ENCODE measurements at places on chromosomes 2 and 18. TPM values are rescaled to one million over a fixed set of nuclear protein-coding genes. Genes with fewer than 3 reads are reported as not detected.

GRCh38 chr2:233414273-233414654 is 60.0 kb downstream of the DGKD start:
- DNase-seq, result no peak

DNA sequence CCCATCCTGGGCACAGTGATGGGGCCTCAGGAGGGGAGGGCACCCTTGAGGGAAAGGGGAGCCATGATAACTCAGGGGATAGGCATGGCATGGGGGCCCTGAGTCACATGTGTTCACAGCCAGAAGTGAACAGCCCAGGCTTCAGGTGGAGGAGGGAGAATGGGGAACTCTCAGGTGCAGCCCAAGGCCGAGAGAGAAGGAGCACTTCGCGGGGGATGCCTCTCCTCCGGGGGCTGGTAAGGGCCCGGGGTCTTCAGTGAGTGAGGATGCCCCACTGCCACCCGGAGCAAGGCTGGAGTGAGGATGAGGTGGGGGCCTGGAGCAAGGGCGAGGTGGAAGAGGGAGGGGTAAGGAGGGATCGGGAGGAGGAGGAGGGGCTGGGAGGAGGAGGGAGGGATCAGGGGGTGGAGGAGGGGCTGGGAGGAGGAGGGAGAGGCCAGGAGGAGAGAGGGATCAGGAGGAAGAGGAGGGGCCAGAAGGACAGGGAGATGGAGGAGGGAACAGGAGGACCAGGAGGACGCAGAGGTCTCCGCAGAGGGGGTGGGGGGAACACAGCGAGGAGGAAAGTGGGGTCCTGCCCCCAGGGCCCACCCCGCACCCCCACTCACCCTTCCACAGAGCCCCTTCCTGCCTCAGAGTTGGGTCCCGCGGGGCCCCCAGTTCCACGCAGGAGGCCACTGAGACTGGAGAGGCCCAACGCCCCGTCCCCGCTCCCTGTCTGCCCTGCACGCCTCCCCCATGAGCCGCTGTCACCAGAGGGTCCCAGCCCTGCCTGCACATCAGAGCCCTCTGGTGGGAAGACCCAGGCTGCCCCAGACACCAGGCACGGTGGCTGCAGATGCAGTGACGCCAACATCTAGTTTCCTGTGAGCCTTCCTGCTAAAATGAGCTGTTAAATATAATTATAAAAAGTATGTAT is 42.8 kb downstream of the RAMP1 start:
- DNase-seq, result no peak

DNA sequence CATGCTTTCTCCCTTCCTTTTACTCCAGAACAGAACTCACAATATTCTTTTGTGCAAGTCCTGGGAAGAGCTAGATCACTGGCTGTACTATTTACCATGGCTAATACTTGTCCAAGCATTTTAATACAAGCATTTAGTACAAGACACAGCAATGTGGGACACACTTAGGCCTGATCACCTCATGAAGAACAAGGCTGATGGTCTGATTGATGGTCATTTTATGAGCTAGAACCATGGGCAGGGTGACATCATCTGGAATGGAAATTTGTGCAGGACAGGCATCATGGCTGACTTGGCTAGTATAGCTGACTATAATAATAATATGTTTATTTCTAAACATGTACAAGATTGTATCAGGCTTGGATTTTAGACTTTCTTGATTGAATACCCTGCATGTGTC is 374.2 kb upstream of the HNMT start:
- DNase-seq, result no peak

DNA sequence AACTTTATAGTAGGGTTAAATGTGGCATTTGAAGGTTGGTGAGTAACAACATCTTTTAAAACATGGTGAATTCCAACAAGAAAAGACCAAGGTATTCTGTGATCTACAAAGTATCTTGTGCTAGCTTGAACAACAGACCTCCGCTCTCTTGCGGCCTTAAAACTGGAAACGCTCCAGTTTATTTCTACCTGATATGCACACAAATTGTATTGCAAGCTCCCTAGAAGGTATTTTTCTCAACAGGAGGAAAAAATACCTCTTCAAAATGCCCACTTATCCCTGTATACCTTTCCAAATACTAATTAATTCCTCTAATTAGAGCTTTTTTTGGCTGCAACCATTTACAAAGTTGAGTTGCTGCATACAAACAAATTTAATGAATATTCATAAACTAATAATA is 69.5 kb downstream of the KCNH7 start:
- no peak for DNase-seq

- DNase-seq, result no peak
Observed at GRCh38 chr2:197205585-197206215, 104.9 kb downstream of the ANKRD44 start.

DNA sequence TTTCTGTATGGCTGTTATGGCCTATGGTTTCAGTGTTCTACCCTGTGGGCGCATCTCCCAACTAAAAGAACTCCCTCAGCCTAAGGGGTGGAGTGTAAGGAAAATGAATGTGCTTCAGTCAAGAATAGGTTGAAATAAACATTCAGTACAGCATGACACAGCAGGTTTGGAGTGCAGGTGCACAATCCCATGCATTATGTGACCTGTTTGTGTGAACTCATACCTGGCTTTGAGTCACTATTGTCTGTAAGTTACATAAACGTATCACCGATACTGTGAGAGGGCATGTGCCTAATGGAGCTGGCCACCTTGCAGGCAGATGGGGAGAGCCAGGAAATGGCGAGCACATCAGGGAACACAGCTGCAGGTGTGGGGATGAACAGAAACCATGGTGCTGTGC is 216.0 kb downstream of the DSEL start:
- DNase-seq, result no peak

DNA sequence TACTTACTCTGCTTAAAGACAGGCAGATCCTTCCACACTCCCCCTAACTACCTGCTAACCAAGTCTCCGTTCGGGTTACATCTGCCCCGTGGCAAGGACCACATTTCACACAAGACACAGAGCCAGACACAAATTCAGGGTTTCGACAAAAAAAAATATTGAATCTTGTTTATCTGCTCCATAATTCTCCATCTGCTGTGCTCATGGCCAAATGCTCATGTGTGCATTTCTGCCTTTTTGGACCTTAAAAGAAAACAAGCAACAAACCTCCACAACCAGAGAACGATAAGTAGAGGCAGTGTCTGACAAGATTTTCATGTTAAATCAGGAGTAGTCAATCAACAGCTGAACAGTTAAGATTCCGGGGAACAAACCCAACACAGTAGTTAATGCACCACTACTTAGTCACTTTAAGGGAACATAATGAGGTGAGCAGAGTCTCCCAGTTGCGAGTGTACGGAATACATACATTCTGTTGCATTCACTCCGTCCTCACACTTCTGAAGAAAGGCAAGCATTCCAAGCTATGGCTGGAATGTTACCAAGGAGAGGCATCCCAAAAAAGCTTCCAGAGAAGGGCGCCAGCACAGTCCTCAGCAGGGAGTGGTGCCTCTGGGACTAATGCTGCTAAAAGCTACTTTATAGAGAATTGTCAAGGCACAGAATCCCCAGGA is 121.0 kb downstream of the ANKRD44 start:
- DNase-seq, result no peak

DNA sequence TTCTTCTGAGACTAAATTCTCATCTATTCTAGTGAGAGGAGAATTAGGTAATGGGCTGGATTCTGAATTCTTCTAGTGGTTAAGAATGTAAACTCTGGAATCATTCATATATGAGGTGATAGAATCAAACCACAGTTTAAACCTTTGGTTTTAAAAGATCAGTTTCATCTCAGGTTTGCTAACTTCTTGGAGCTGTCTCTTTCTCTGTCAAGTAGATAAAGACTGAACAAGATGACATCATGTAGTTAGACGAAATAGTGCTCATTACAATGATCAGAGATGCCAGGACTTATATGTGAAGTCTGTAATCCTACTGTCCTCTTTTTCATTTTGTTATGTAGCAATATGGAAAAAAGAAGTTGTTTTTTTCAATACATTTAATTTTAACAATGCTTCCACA is 4.9 kb downstream of the CEBPZOS start:
- no peak for DNase-seq

- no peak for DNase-seq
Observed at GRCh38 chr2:241820625-241821384, 11.8 kb downstream of the NEU4 start.

DNA sequence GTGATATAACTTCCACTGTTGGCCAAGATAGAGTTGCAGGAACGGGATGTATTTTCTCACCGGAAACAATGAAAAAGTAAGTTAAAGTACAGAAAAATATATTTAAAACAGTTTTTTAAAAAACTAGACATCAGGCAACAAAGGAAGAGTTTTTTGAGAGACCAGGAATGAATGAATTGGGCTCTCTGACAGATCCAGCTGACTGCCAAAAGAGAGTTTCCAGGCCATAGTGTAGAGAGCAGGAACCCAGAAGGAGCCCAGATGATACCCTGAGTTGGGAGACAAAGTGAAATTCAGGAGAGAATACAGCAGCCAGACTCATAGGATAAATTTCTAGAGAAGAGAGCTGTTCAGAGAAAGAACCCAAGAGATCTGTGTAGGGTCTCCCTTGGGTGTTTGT is 362.6 kb upstream of the SMIM21 start:
- no peak for DNase-seq

GRCh38 chr2:205850611-205851010 is 168.3 kb downstream of the NRP2 start:
- no peak for DNase-seq

DNA sequence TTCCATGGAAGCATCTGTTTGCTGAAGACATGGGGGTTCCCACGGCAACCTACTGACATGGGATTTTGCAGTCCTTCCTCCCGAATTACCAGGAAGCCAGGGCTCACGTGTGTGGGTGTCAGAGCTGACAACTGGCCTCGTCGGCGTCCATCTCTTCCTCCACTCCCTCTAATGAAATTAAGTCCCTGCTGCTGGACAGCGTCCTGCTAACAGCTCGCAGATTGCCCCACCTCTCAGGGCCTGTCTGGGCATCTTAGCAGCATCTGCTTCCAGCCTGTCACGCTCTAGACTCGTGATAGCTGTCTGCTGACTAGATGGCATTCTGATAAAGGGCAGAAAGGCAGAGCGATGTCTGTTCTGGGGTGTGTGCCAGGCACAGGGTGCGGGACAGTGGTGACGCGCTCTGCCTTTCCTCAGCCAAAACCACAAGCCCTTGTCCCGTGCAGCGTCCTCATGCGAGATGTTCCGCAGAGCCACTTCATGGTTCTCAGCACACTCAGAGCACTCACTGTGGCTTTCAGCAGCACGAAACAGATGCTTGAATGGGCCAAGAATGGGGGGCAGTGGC is 161.1 kb downstream of the ARL4C start:
- peak; percentile 36 for DNase-seq

- no peak for DNase-seq
Observed at GRCh38 chr2:42835577-42836371, 43.4 kb upstream of the HAAO start.

DNA sequence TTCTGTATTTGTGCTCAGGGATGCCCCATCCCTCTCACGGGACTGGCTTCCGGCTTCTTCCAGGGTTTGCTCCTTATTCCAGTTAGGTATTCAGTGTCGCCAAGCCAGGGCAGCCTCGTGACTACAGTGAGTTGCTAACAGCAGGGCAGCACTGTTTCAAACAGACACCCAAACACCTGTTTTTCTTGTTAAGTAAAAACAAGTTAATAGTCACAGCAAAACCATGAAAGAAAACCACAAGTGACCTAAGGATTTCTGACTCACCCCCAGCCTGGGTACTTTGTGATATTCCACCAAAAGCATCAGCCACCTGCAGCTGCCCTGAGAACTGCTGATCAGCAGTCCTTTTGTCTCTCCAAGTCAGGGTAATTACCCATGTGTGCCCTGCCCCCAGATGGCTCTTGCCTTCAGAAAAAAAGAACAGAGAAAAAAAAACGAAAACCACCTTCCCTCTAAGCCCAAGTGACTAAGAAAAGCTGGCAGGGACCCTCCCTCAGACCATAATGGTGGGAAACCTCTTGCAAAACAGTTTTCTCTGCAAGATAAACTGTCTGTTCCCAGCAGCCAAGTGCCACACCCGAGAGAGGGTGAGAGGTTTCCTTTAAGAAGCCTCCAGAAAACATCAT is 178.2 kb downstream of the ANAPC1 start:
- no peak for DNase-seq

DNA sequence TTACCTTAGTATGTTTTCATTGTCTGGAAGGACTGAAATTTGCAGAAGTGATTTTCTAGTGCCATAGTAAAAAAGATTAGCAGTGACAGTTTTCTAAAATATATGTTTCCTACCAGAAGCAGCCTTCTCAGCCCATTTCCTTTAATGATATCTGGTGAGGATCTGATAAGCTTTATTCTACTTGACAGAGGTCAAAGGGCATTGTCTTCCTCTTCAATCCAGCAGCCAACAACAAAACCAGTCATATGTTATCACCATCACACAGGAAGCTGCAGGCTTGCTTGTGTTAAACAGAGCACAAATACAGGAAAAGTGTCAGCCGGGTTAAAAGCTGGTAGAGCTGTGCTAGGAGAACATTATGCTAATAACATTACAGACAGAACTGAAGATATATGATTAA is 35.6 kb upstream of the ZSWIM2 start:
- no peak for DNase-seq

- DNase-seq, result no peak
Observed at GRCh38 chr2:166394245-166394644, 18.5 kb upstream of the SCN9A start.

- no peak for DNase-seq
Observed at GRCh38 chr2:129828792-129829191, 150.7 kb upstream of the RAB6C start.

GRCh38 chr2:42933824-42934254 is 141.5 kb upstream of the HAAO start:
- DNase-seq, result no peak

- DNase-seq, result no peak
Observed at GRCh38 chr18:33755391-33755790, 177.4 kb downstream of the ASXL3 start.

DNA sequence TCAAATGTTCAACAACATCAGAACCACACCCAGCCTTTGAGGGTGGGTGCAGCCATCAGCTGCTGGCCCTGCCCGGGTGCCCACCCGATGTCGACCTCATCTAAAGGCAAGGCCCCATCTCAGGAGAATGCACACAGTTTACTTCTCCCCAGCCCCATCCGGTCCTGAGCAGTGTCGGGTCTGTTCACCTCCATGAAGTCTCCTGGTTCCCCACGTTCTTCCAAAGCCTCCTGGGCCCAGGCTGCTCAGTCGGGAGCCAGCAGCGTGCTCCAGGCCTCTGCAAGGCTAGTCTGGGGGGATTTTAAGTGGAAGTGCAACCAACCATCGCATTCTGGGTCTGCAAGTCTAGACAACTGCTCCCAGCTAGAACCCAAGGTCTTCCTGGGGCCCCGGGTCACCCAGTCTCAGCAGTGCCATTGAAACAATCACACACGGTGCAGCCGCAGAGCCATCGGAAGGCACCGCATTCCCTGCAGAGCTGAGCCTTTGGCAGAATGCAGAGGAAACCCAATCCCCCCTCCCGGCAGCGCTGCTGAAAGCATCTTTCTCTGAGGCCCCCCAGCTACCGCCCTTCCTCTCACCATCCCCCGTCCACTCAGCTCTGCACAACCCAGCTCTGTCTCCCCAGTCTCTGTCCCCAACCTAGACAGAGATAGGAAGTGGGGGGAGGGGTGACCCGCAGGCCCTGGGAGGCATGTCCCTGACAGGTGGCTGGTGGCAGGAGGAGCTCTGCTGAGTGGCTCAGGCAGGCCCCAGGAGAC is 8.5 kb downstream of the ESPNL start:
- no peak for DNase-seq

Gene FAP
- 2.2 TPM for polyA plus RNA-seq

Gene DLX2
- 0.08 TPM for polyA plus RNA-seq

Gene CNOT9
- polyA plus RNA-seq, result 19.6 TPM

Gene CCBE1
- polyA plus RNA-seq, result 0.37 TPM

Gene DSG1
- not detected for polyA plus RNA-seq

Gene MOGAT1
- not detected for polyA plus RNA-seq

Gene ADGRF3
- polyA plus RNA-seq, result 0.08 TPM

Gene AQP12B
- polyA plus RNA-seq, result not detected
